Kidney (tissue), 22 donors: ENCODE measurements at places on chromosomes 5 and 9. TPM values are rescaled to one million over a fixed set of nuclear protein-coding genes. Genes with fewer than 3 reads are reported as not detected.

- DNase-seq = no peak
Measured at GRCh38 chr9:26801772-26802171, 90.8 kb downstream of the CAAP1 start.

The TOR4A gene
- 4.9 TPM for polyA plus RNA-seq

DNA sequence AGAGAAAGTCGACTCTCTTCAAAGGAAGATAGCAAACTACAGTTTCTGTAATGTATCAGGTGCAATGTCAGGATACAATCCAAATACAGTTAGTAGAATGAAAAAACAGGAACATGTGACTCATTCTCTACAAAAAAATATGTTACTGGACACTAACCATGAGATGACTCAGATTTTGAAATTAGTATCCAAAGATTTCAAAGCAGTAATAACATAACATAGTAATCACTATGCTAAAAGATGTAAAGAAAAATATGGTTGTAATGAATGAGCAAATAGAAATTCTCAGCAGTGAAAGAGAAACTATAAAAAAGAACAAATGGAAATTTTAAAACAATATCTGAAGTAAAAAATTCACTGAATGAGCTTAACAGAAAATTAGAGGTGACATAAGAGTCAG lies 42.3 kb downstream of the SHOC1 start:
- no peak for DNase-seq

DNA sequence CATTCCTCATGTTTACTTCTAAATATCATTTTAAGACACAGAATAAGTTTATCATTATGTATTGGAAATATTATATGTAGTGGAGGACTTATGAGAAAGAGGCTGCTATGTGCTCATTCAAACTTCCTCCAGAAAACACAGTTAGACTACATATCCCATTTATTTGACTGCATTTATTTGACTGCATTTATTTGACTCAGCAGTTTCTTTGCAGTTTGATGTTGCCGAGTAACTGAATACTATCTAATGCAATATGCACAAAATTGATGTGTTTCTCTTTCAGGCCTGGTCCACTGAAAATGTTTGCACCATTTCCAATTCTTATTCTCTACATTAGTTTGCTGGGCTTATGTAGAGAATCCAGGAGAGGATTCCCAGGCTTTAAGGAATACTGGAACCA lies 89.9 kb upstream of the FBN2 start:
- DNase-seq = no peak
